NCI-H774 (cell line): ENCODE measurements at places on chromosomes 6 and 20.
A peak's percentile ranks its signal among the peaks of the same experiment; 100 is the strongest.

- no peak for DNase-seq
These were observed 14.7 kb downstream of the KLHL32 start for GRCh38 chr6:96939007-96939805.

- DNase-seq = no peak
These were observed 496.7 kb downstream of the RNF144B start for GRCh38 chr6:18883851-18884250.

GRCh38 chr6:161445021-161445799 lies 171.3 kb upstream of the AGPAT4 start:
- no peak for DNase-seq

GRCh38 chr6:43186706-43187105 lies 4.7 kb downstream of the CUL9 start:
- DNase-seq = no peak

- no peak for DNase-seq
These were observed 350.0 kb upstream of the MANEA start for GRCh38 chr6:95227351-95227750.

DNA sequence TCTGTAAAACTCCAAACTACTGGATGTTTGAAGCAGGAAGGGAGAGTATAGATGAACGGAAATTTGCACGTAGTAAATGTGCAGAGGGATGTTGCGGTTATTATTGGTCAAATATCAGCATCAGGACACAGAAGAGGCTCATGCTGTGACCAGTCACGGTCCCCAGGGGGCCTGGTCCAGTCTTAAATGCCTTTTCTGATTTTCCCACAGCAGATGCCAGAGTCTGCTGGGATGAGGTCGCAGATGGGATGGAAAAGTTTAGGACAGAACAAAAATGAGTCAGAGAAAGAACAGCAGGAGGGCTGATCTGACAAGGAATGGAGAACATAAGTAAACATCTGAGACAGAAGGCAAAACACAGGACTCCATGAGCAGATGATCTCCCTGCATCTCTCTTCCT lies 11.7 kb upstream of the SIRPG start:
- no peak for DNase-seq

DNA sequence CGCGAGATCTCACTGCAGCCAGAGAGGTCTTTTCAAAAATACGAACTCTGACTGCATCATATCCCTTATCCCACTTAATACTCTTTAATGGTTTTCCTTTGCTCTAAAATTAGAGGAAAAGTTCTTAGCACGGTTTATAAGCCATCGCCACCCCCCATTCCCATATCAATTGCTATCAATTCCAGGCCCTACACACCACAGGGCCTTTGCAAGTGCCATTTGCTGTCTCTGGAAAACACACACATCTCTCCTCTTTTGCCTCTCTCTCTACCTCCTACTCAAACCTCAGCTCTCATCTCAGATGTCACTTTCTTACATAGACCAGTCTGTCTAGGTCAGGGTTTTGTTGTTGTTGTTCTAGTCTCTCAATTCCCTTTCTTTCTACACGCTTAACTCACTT lies 9.8 kb downstream of the SLC22A23 start:
- no peak for DNase-seq

- DNase-seq = no peak
These were observed 239.6 kb upstream of the ASCC3 start for GRCh38 chr6:101120747-101121146.

GRCh38 chr6:10140136-10140535 lies 274.7 kb downstream of the TFAP2A start:
- DNase-seq = no peak

DNA sequence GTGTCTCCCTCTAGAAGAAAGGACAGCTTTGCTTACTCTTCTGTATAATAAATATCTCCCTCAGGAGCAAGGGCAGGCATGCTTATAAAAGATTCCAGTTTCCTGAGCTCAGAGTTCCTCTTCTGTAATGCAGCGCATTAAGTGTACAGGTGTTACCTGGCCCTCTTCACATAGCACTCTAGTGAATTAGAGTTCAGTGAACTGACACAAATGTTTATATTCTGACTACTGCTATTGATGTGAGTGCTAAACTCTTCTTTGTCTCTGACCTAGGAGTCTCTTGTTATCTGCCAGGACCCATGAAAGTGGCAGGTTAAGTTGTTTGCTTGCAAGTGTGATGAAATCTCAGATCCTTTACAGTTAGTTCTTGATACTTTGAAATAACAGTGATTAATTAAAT lies 33.5 kb downstream of the CYB5R4 start:
- peak; percentile 27 for DNase-seq

GRCh38 chr6:71367756-71368155 lies 79.1 kb downstream of the OGFRL1 start:
- no peak for DNase-seq

DNA sequence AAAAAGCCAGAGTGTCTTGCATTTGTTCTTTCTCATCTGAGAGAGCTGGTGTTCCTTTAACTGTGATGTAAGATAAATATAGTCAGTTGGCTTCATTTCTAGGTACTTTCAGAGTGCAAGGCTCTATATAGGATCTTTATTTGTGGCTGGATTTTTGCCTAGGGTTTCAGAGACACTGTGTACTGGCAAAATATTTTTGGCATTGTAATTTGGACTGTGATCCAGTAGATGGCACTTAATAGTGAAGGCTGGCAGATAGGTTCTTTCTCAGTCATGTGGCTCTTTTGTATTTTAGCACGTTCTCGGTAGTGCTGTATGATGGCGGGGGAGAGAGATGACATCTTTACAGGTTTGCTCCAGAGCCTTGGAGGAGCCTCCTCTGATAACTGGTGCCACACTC lies 26.8 kb upstream of the SLC35B3 start:
- DNase-seq = no peak

DNA sequence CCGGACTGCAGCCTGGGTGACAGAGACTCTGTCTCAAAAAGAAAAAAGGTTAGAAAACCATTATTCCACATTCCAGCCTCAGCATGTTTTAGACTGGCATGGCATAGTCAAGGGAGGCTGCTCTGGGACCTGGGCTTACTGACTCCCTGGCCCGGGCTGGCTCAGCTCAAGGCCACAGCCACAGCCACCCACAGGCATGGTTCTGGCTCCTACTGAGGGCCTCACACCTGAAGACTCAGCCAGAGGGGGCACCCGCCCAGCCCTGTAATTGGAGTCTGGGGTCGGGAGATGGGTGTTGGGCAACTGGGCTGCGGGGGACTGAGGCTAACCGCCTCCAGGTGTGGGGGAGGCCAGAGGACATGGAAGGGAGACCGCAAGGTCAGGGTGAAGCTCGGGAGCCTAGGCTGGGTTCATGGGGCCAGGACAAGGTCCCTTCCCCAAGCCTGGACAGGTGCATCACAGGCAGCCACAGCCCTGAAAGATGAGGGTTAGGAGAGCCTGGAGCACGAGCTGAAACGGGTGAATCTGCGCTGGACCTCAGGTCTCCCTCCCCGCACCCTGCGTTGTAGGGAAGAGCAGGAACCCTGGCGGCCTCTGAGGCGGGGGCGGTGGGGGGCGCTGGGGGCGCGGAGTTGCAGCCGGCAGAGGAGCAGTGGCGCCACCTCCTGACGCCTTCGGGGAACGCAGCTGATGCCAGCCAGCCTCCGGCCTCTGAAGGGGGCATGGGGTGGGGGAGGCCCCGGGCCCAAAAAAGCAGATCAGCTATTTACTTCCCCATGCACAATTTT lies 67.7 kb upstream of the SRSF6 start:
- DNase-seq = no peak

- DNase-seq = no peak
These were observed 10.5 kb downstream of the ADGRF1 start for GRCh38 chr6:47031656-47032055.
